ENCODE measurements at places on chromosomes 2 and 18.

- DNase-seq, result no peak
These were observed 30.5 kb downstream of the LTBP1 start for GRCh38 chr2:32977228-32977758.

DNA sequence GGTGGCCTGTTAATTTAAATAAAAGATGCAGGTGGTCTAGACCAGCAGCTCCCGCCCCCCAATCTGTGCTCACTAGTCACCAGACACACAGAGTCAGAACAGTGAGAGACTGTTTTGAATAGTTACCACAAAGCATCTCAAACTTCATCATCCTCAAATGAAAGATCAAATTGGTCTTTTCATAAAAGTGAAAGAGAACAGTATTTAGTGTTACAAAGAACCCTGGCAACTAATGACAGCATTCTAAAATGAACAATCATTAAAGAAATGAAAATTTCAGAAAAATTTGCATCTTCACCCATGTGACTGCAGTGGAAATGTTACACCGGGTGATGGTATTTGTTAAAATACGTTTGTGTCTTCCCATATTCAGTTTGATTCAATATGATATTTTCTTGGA is 65.5 kb upstream of the PMAIP1 start:
- DNase-seq, result no peak

DNA sequence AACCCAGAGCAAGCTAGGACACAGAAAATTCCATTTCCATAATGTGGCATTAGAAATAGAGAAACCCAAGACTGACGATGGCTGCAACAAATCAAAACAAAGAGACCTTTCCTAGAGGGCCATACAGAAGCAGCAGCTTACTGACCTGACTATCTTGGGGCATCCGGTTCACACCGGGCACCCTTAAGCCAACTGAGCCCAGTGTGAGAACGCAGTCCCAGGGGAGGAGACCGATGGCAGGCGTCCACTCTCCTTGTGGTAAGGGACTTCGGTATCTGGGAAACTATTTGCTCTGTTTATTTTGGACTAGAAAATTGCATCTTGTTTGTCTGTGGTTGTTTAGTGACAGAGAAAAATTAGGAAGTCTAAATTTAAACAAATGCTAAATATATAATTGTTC is 244.8 kb upstream of the COPS8 start:
- no peak for DNase-seq

GRCh38 chr2:61328707-61329251 is 142.1 kb downstream of the USP34 start:
- no peak for DNase-seq

GRCh38 chr18:10298346-10298745 is 156.1 kb upstream of the APCDD1 start:
- DNase-seq, result no peak

- no peak for DNase-seq
These were observed 284.1 kb downstream of the DSEL start for GRCh38 chr18:67232406-67232805.

DNA sequence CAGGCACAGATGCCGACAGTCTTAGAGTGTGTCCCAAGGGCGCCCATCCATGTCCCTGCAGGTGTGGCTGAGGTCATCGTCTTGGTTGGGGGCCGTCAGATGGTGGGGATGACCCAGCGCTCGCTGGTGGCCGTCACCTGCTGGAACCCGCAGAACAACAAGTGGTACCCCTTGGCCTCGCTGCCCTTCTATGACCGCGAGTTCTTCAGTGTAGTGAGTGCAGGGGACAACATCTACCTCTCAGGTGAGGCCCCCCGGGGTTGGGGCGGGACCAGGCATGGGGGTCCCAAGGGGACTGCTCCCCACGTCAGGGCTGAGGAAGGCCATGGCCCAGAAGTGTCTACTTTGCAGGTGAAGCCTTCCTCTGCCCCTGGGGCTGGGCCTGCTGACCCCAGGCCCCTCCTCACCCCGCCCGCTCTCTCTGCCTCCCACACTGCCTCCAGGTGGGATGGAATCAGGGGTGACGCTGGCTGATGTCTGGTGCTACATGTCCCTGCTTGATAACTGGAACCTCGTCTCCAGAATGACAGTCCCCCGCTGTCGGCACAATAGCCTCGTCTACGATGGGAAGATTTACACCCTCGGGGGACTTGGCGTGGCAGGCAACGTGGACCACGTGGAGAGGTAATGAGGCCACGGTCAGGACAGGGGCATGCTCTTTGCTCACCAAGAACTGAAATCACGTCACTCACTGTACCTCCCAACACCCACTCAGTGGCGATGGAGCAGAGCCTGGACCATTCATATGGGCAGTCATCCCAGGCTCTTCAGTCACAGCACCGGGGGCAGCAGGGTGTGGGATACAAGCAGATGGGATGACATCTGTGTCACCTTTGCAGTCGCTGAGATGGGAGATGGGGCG is 230.8 kb downstream of the ATAD2B start:
- no peak for DNase-seq

- DNase-seq, result no peak
These were observed 66.6 kb upstream of the SNTG2 start for GRCh38 chr2:883803-884748.

GRCh38 chr2:200000444-200001163 is 45.2 kb downstream of the MAIP1 start:
- DNase-seq, result no peak
